Choroid plexus epithelial cell (primary cell): ENCODE measurements at places on chromosomes 6 and 20.

GRCh38 chr20:37007898-37008649 lies 56.6 kb upstream of the SAMHD1 start:
- peak; percentile 83 for DNase-seq

DNA sequence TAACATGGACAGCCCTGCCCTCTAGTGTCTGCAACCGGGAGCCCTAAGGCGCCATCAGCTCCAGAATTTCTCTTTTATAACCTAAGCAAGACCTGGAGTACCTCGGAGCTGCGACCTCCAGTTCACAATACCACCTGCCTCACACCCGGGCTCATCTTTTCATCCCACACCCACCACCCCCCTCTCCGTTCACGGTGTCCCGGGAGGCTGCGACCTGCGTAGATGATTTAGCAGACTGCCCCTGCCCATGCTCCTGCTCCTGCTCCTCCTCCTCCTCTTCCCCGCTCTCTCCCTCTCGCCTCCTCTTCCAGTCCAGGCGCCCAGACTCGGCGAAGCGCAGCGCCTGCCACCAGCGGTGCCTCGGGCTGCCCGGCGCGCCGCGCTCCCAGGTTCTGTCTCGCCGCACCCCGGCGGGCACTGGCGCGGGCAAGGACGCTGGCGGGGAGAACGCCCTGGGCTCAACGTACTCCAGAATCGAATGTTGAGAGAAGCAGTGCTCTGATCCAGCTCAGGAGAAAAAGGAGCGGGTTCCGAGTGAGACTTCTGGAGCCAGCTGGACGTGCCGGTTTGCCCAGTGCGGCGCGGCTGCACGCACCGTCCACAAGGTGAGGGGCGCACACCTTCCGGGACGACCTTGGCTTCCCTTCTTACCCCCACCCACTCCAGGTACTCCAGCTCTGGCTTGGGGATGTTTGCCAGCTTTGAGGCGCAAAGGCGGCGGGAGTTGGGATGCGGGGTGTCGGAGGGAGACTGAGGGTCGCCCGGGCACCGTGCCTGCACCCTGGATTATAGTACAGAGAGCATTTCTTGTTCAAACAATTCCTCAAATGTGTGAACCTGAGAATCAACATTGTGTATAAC lies at the start of gene HTR1E:
TSS of gene HTR1E (plus strand) at position 310 of the 861 bp plus-strand sequence. CDS start 77,807 bp downstream, outside the sequence.
- DNase-seq: peak; percentile 44

DNA sequence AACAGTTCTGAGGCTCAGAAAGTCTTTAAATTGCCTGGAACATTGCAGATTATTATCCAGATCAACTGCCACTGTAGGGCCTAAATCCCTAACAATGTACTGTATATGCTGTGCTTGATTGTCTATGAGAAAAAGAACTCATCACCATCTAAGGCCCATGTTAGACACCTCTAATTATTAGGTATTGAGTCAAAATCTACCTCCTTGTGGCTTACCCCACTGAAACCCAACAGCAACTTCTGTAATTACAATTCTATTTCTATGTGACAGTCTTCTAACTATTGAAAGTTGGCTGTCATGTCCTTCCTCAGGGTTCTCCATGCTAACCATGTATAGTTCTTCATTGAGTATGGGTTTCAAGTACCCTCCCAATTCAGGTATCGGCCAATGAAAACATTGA lies 13.9 kb downstream of the MCM9 start:
- no peak for DNase-seq

GRCh38 chr20:57108218-57108617 lies 158.2 kb downstream of the BMP7 start:
- no peak for DNase-seq

GRCh38 chr6:11366934-11367637 lies 134.6 kb upstream of the NEDD9 start:
- DNase-seq: no peak

GRCh38 chr6:7155871-7156579 lies 48.3 kb downstream of the RREB1 start:
- no peak for DNase-seq

- no peak for DNase-seq
These were observed 115.4 kb downstream of the ISM1 start for GRCh38 chr20:13336308-13337089.

DNA sequence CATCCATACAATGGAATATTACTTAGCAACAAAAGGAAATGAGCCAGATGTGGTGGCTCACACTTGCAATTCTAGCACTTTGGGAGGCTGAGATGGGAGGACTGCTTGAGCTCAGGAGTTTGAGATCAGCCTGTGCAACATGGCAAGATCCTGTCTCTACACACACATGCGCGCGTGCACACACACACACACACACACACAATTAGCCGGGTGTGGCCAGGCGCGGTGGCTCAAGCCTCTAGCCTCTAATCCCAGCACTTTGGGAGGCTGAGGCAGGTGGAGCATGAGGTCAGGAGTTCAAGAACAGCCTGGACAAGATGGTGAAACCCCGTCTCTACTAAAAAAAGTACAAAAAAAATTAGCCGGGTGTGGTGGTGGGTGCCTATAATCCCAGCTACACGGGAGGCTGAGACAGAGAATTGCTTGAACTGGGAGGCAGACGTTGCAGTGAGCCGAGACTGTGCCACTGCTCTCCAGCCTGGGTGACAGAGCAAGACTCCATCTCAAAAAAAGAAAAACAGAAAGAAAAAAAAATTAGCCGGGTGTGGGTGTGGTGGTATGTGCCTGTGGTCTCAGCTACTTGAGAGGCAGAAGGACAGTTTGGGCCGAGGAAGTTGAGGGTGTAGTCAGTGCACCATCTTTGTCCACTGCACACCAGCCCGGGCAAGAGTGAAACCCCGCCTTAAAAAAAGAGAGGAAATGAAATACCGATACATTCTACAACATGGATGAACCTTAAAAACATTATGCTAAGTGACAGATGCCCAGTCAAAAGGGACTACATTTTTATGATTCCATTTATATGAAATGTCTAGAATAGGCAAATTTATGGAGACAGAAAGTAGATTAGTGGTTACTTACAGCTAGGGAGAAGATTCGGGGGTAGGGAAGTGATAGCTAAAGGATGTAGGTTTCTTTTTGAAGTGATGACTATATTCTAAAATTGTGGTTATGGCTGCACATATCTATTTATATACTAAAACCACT lies 52.5 kb downstream of the RBL1 start:
- no peak for DNase-seq

DNA sequence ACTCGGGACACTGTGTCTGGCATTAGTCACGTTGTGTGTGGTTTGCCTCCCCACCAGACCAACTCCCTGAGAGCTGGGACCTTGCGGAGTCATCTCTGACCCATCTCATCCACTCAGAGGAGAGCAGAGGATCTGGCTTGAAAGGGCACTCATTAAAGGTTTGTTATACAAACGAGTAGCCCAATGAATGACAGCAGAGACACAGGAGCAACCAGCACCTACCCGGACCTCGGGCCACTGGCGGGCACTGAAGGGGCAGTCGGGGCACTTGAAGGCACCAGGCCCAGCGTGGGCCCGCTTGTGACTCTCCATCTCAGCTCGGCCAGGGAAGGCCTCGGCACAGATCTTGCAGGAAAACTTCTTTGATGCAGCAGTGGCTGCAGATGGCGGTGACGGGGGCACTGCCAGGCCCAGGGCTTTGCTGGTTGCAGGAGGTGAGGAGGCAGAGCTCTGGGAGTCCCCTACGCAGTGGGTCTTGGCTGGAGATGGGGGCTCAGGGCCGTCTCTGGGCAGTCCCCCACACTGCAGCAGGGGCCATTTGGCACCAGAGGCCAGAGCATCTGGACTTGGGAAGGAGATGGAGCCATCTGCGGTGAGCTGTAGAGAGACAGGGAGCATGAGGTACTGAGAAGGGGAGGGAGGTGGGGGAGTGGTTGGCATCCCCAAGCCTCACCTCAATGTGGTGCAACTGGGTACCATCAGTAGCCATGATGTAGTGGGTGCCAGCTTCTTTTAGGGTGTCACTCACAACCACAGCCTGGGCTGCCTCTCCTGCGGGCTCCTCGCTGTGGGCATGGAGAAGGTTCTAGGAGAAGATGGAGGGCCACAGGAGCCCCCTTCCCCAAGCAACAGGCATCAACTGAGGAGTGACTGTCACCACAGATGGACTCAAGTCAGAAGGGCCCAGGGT lies 17.7 kb downstream of the PCIF1 start:
- DNase-seq: no peak

DNA sequence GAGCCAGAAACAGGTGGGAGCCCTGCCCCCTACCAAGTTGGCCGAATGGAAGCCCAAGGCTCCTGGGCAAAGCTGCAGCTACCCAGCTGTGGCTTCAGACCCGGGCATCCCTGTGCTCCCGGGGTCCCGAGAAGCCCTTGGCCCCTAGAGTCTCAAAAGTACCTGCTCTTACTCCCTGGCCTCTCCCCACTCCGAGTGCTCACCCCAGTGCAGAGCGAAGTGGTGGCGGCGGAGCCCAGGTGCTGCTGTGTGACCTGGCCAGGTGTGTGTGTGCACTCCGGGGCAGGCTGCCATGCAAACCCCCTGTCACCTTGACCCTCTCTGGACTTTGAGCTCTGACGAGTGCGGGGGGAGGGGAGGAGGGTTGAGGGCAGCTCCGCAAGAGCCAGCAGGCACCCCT lies 493.8 kb upstream of the MANEA start:
- no peak for DNase-seq

- DNase-seq: no peak
These were observed 123.1 kb upstream of the CDYL start for GRCh38 chr6:4653141-4653540.

GRCh38 chr20:38893565-38894090 lies 32.6 kb upstream of the FAM83D start:
- peak; percentile 58 for DNase-seq

DNA sequence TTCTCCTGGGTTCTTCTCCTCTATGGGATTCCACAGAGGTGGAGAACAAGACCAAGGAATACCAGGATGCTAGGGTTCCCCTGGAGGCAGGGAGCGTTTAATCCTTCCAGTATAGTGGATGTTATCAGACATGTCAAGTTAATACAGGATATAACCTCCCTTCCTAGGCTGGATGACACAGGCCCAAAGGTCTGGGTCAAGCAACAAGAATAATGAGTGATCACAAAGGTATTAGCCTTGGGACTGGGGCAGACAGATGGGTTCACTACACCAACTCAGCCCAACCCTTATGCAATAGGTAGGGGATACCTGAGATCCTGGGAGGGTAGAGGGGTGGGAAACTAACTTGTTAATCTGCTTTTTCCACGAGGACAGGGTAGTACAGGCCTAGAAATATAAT lies 690.3 kb downstream of the HTR1B start:
- no peak for DNase-seq

DNA sequence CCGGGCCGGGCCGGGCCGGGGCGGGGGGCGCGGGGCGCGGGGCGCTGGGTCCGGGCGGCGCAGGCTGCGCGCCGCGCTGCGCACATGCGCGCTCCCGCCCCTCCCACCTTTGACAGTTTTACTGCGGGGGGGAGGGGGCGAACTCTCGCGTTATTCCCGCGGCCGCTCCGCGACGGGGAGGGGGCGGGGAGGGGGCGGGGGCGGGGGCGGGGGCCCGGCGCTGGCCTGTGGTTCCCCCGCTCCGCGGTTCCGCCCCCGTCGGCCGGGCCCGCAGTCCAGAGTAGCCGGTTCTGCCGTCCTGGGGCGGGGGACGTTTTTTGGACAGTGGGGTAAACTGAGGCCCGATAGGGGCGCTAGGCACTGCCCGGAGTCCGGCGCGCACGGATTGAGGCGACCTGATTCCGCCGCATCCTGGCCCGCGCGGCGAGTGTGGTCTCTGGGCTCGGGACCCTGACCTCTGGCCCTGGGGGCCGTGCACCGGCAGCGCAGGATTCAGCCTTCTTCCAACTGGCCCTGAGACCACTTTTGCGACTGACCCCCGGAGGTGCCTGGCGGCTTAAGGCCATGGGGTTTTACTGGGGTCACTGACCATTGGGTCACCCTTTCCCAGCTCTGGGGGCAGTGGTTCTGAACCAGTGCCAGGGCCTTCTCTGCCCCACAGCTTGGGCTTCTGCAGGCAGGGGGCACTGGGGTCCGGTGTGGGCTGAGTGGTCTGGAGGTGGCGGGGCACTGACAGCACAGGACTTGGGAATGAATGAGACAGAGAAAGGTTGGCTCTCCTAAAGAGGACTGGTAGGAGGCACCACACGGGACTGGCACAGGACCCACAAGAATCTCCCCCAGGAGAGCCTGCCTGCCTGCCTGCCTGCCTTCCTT lies at the start of gene ZNF512B:
TSS of gene ZNF512B (minus strand) at position 93 of the 876 bp plus-strand sequence. CDS start 1,980 bp downstream, outside the sequence.
- peak; percentile 60 for DNase-seq

GRCh38 chr6:146913842-146914488 lies 290.3 kb upstream of the STXBP5 start:
- peak; percentile 99 for DNase-seq

- no peak for DNase-seq
These were observed 6.2 kb upstream of the DEFB132 start for GRCh38 chr20:251354-251753.

- no peak for DNase-seq
These were observed 37.2 kb downstream of the CST9L start for GRCh38 chr20:23530937-23531567.
